Germinal center (tissue), 1 donor: ENCODE measurements at places on chromosomes 16 and 17.

DNA sequence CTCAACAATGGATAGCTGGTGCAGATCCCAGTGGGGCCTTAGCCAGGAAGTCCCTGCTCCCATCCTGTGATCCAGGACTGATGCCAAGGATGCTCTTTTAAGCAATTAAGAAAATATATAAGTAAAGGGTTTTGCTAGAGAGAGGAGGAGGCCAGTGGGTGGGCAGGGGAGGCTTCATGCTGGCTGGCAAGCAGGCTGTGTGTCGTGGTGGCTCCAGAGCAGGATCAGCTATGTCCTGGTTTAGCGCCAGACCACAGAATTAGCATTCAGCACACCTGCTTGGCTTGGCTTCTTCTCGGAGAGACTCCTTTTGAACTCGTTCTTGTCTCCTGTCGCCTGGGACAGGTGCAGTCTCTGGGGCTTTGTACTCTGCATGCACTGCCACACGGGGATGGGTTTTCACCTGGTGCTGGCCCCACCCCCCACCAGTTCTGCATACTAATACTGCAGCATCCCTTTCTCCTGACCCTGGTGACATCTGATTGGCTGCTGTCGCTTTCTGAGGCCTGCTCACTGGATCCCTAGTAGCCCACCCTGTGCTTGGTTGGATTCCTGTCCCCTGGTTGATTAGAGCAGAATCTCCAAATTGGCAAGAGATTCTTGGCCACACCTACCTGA lies 66.1 kb downstream of the PLD6 start:
- peak; percentile 27 for DNase-seq

GRCh38 chr16:80375513-80375912 lies 165.3 kb upstream of the DYNLRB2 start:
- no peak for DNase-seq

- DNase-seq: no peak
These were observed 26.9 kb downstream of the PTRH2 start for GRCh38 chr17:59680314-59680713.

- DNase-seq: no peak
These were observed 16.8 kb upstream of the KRT19 start for GRCh38 chr17:41544935-41545334.

DNA sequence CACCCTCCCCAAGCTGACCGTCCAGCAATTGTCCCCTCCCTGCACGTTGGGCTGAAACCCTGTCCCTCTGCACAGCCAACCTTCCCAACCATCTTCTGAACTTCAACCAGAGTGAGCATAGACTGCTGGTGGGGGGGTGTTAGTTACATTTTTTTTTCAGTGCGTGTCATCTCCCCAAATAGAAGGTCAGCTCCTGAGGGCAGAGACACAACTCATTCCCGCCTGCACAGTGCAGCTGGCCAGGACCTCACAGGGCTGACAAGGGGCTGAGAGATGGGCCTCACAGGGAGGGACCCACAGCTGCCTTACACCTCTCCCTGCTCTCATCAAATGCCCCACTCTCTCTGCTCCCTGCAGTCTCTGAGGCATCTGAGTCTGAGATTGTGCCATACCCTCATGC lies 8.4 kb downstream of the SRL start:
- DNase-seq: no peak

- no peak for DNase-seq
These were observed 1.4 kb upstream of the MRPL28 start for GRCh38 chr16:371515-372301.

DNA sequence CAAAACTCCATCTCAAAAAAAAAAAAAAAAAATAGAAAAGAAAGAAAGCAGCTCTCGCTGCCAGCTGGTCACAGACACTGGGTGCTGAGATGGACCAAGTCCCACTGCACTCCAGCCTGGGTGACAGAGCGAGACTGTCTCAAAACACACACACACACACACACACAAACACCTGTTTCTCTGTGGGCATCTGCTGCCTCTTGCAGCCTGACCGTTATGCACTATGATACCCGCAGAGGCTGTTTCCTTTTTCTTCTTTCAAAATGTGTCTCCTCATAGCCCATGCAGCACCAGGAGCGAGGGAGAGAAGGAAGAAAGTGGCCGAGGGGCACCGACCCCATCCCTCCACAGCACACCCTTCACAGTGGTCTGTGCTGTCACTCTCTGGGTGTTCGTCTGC lies 36.9 kb upstream of the KLHDC4 start:
- peak; percentile 30 for DNase-seq

- no peak for DNase-seq
These were observed 103.4 kb downstream of the ZNF778 start for GRCh38 chr16:89320782-89321501.

GRCh38 chr17:81428948-81429774 lies 33.9 kb downstream of the BAHCC1 start:
- DNase-seq: no peak

GRCh38 chr16:30609002-30609925 lies 925 bp downstream of the ZNF689 start:
- peak; percentile 50 for DNase-seq

GRCh38 chr17:82439194-82439828 lies 11.2 kb downstream of the CYBC1 start:
- DNase-seq: no peak

GRCh38 chr16:87321336-87322107 lies 4.3 kb upstream of the C16orf95 start:
- DNase-seq: no peak

GRCh38 chr17:79721993-79722671 lies 8.6 kb upstream of the ENPP7 start:
- no peak for DNase-seq
